ENCODE measurements at places on chromosomes 11 and 22. TPM values are rescaled to one million over a fixed set of nuclear protein-coding genes. Genes with fewer than 3 reads are reported as not detected.

Gene LRRC10B
- 0.53 TPM for polyA plus RNA-seq

Gene OVOL1
- 41.3 TPM for polyA plus RNA-seq

Gene SPDYC
- 0.13 TPM for polyA plus RNA-seq

Gene OR56A1
- polyA plus RNA-seq: not detected

Gene NPTXR
- 4.2 TPM for polyA plus RNA-seq

Gene CD248
- 19.1 TPM for polyA plus RNA-seq

Gene KRTAP5-1
- not detected for polyA plus RNA-seq

Gene EXPH5
- 1.8 TPM for polyA plus RNA-seq

Gene OPCML
- not detected for polyA plus RNA-seq

Gene TRIM29
- 2.3 TPM for polyA plus RNA-seq

Gene OR5A1
- not detected for polyA plus RNA-seq

Gene ADM2
- 13.9 TPM for polyA plus RNA-seq

Gene BARX2
- polyA plus RNA-seq: 19.5 TPM

Gene XNDC1N
- 4.9 TPM for polyA plus RNA-seq

Gene FAT3
- polyA plus RNA-seq: not detected

Gene GAL
- polyA plus RNA-seq: 11.9 TPM

Gene YPEL4
- 0.86 TPM for polyA plus RNA-seq

Gene SLC16A8
- polyA plus RNA-seq: 0.37 TPM

Gene MRGPRX3
- not detected for polyA plus RNA-seq

Gene VPREB3
- polyA plus RNA-seq: 0.95 TPM

Gene VWCE
- 1.5 TPM for polyA plus RNA-seq

Gene PICK1
- polyA plus RNA-seq: 31.0 TPM

Gene FAM111A
- polyA plus RNA-seq: 77.1 TPM

Gene CALCB
- not detected for polyA plus RNA-seq

Gene CDCA5
- 0.54 TPM for polyA plus RNA-seq

Gene GGTLC3
- 2.2 TPM for polyA plus RNA-seq

Gene ZNRF3
- 0.22 TPM for polyA plus RNA-seq

Gene MTMR2
- 26.8 TPM for polyA plus RNA-seq

Gene SLC22A6
- not detected for polyA plus RNA-seq

Gene CST6
- polyA plus RNA-seq: not detected

Gene TRIM49
- polyA plus RNA-seq: not detected

Gene MMP1
- polyA plus RNA-seq: 0.45 TPM

Gene ART1
- not detected for polyA plus RNA-seq

Gene WNT7B
- 0.22 TPM for polyA plus RNA-seq

Gene ACR
- polyA plus RNA-seq: 1.1 TPM

Gene OR51A2
- polyA plus RNA-seq: not detected

Gene MS4A15
- polyA plus RNA-seq: 0.09 TPM

Gene TRIM51
- not detected for polyA plus RNA-seq

Gene SAA1
- polyA plus RNA-seq: 3.0 TPM

Gene FAM180B
- polyA plus RNA-seq: 0.15 TPM

Gene OR4D5
- not detected for polyA plus RNA-seq

Gene ARHGAP8
- 11.9 TPM for polyA plus RNA-seq

Gene APOC3
- 10,182 TPM for polyA plus RNA-seq

Gene BTBD18
- 0.10 TPM for polyA plus RNA-seq

Gene OR52I1
- polyA plus RNA-seq: 0.07 TPM

Gene RIMBP3B
- polyA plus RNA-seq: 0.01 TPM
